CD4-positive, alpha-beta T cell treated with Interleukin-17A for 1 hour (primary cell): ENCODE measurements at places on chromosomes 1 and 21.

- peak; percentile 80 for DNase-seq
Measured at GRCh38 chr1:1371746-1372711, 3.0 kb downstream of the AURKAIP1 start.

GRCh38 chr1:65399003-65399402, 21.5 kb upstream of the LEPR start:
- no peak for DNase-seq

DNA sequence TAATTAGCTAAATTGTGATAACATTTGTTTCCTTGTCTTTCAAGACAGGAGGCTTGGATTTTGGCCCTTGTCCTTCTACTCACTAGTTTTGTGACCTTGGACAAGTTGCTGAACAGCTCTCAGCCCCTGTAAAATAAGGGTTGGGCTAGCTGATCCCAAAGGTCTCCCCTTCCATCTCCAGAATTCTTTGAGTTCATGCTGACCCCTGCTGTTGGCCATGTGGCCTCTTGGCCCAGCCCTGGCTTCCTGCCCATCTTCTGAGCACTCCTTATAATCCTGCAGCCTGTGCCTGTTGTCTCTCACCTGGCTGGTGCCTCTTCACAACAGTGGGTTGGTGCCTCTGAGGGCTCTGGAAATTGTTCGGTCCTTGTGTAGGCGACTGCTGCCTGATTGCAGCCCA, 10.1 kb downstream of the PTGFRN start:
- DNase-seq, result no peak

- DNase-seq, result no peak
Measured at GRCh38 chr1:30773722-30774358, 16.3 kb upstream of the LAPTM5 start.

DNA sequence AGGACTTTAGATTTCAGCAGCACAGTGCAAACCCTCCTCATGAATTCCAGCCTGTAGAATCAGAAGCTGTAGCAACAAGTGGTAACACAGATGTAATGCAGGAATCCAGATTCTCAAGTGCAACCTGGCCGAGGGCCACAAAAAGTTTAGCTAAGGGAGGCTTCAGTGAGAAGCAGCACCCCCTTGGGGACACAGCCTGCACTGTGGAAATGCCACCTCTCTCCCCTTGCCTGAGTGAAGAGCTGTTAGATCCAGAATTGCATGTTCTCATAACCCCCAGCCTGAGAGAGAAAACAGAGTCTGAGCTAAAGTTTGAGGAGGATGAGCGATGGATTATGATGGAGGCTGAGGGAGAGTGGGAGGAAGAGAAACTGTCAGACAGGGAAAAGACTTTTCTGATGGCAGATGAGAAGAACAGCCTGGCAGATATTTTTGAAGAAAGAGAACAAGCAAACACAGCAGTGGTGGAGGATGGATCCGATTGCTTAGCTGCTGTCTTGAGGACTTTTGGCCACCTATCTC, 80.5 kb upstream of the BMP8A start:
- DNase-seq, result peak; percentile 65

GRCh38 chr1:178237121-178237520, 143.2 kb downstream of the RASAL2 start:
- DNase-seq, result no peak

DNA sequence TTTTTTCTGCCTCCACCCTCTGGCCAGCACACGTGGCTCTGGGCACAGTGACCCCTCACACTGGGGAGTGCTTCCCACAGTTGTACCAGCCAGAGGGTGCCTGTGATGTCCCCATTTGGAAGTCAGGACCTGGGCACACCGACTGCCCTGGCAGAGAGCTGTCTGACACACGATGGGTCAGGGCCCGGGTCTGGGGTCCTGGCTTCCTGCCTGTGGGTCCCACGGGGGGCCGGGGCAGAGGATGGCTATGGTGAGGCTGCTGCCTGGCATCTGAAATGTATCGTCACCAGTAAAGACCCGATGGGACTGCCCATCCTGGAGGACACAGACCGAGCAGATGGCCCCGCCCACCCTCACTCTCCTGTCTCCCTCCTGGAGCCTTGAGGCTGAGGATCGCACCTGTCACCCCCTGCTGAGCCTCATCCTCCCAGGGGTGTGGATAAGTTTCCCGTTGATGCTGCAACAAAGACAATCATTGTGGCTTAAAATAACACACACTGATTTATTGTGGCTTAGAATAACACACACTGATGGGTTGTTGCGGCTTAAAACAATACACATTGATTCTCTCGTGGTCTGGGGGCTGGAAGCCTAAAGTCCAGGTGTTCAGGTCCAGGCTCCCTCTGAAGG, 88.8 kb upstream of the TTC34 start:
- no peak for DNase-seq

- DNase-seq, result no peak
Measured at GRCh38 chr21:41743321-41744027, 23.4 kb downstream of the RIPK4 start.
